AG10803 (cell line): ENCODE measurements at places on chromosomes 3 and 15.

DNA sequence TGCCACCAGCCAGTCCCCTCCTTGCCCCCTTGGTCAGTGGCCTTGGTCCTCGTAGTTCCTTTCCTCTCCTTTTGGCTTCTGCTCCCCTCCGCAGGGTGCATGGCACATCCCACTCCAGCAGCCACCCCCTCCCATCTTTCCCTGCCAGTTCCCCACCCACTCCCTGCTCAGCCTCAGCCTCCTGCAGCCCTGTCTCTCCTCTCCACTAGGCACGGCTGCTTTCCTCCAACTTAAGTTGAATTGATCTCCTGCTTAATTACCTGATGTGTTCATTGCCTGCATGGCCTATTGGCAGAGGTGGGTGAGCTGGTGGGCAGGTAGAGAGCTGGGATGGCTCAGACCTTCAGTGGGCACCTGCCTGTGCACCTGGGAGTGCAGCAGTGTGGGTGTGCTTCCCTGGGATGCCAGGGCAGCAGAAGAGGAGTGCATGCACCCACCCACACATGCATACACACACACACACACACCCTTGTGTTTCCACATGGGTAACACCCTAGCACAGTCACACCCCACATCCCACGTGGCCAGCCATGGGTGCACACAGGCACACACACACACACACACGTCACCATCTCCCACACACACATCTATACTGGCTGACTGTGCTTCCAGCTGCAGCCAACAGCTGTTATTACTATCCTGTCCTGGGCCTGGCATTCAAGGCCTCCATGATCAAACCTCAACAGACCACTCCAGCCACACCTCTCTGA is 30.9 kb downstream of the C3orf18 start:
- DNase-seq: peak; percentile 16

GRCh38 chr3:150703299-150703755 is 393 bp downstream of the ERICH6 start:
- DNase-seq: no peak

DNA sequence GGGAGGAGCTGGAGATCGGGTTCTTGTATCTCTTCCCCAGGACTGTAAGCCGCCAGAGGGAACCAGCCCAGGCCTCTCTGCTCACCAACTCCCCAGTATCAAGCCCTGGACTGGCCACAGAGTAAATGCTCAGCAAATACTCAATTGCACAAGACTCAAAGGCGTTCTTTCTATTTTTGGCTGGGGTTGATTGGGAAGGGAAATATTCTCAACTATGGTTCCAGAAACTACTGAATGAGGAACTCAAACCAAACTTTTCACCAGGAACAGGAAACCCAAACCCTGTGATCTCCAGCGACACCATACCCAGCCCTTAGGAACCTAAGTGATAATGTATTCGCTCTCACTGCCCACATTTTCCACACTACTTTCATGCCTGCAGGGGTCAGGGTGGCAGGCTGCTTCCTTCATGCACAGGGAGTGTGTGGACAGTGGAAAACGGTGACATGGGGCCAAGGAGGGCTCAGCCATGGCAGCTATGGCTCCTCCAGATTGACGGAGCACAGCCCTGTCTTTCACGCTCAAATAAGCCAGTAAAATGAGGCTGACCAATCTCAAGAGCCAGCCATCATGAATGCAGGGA is 124.7 kb upstream of the RAD18 start:
- DNase-seq: no peak

DNA sequence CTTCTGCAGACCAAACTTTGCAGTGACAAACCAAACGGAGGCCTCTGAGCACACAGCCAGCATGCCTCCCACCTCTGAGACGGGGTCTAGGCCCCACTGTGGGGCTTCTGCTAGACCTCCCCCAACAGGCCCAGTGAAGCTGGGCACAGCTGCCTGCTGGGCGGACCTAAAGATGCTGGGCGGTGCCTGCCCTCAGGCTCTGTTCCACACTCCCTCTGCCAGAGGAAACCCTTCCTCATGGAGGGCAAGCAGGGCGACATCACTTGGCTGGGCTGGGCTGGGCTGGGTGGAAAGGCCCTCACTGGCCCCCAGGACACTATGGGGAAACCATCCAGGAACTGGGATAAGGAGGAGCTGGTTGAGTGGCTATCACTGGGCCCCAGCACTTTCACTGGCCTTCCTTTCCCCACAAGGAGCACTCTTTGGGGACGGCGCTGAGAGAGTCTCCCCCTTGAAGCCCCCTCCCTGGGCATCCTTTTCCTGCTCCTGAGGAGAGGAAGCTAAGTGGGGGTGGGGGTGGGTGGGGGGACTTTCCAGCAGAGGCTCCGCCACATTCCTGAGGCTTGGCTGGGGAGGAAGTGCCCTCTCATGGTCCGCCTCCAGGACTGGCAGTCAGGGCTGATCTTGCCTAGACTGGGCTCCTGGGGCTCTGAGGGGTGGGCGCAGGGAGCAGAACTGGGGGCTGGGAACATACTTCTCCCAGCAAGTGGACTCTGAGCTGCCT is 98.1 kb upstream of the HACD2 start:
- DNase-seq: no peak

DNA sequence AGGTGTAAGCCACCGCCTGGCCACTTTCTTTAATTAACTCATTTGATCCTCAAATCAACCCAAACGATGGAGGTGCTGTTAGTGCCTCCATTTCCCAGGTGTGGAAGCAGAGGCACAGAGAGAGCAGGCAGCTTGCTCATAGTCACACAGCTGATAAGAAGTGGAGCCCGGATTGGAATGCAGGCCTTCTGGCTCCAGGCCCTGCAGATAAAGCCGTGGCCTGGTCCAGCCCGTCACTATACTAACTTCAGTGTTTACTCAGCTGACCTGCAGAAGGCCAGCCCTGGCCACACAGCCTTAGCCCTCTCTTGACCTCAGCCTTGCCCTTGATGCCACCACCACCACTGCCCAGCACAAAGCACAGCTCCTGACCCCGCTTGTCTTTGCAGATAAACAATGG is 116.7 kb downstream of the NUP210 start:
- no peak for DNase-seq

GRCh38 chr15:97989299-97989698 is 28.8 kb downstream of the ARRDC4 start:
- no peak for DNase-seq

- no peak for DNase-seq
These were observed 62.2 kb downstream of the DIPK2A start for GRCh38 chr3:144033863-144034262.

DNA sequence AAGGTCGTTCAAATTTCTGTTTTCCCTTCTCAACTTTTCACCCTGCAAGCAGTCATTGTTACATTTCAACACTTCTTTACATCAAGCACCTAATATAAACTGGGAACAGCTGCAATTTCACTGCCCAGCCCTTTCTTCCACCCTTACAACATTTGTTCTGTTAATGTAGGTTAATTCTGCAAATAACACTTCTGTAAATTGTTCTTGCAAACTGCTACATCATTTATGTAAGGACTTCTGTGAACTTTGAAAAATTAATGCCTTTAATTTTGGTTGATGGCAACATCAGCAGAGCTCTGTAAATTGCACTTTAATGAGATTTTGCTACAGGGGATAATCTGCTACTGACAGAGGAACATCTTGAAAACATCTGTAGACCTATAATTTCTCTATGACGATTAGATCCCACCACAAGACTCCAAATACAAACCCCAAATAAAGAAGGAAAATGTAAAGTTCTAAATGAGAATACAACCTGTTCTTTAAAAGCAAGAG is 93.5 kb downstream of the ZIC4 start:
- no peak for DNase-seq

DNA sequence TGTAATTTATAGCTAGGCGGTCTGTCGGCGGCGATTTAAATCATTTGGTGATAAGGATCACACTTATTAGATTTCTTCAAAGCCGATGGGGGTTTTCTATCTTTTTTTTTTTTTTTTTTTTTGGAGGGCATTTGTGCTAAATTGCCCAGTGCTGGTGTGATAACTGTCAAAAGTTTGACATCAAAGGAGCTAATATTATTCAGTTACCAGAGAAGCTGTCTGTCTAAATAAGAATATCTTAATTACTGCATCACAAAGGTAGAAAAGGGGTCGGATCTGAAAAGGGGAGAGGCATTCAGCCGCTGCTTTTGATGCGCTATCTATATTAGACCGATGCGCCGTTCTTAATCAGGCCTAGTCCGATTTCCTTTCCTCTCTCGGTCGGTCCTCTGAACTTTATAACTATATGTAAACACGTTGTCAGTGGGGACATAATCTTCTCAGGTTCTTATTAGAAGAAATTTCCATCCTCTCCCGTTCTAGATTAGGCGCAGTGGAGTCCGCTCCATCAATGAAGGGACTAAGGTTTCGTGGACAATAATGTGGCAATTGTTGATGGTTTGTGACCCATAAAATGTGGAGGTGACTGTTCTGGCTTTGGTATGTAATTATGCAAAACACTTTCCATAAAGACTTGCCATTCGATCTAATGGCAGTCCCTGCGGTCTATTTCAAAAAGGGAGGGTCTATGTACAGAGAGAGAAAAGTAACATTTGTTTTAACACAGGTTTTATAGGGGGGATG is 31.7 kb downstream of the NR2F2 start:
- DNase-seq: no peak

GRCh38 chr3:195931582-195932273 is 23.4 kb upstream of the TNK2 start:
- DNase-seq: no peak

- no peak for DNase-seq
These were observed 159.8 kb downstream of the B3GALNT1 start for GRCh38 chr3:160945336-160945735.

- DNase-seq: no peak
These were observed 6.3 kb upstream of the EIF5A2 start for GRCh38 chr3:170914690-170915089.

- DNase-seq: peak; percentile 43
These were observed 13.8 kb upstream of the POLR2M start for GRCh38 chr15:57692709-57693108.

DNA sequence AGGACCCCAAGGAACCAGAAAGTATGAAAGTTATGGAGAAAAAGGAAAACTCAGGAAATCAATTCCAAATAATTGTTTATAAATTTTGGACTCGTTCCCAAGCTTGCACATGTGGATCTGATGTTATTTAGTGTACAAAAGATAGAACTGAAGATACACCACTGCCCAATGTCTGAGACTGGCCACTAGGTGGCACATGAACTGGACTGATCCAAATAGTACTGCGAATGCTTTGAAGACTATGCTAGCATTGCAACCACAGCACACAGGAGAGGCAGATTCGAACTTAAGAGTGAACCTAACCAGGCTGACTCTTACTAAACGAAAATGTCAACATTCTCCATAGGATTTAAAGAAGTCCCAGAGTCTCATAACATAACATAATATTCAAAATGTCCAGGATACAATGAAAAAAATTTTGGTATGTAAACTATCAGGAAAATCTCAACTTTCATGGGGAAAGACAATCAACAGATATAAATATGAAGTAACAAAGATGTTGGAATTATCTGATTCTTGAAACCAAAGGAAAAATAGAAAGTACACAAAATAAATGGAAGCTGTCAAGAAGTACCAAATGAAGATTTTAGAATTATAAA is 596.7 kb downstream of the FGF12 start:
- DNase-seq: peak; percentile 6

- DNase-seq: no peak
These were observed 60.5 kb upstream of the TFRC start for GRCh38 chr3:196142202-196142956.

DNA sequence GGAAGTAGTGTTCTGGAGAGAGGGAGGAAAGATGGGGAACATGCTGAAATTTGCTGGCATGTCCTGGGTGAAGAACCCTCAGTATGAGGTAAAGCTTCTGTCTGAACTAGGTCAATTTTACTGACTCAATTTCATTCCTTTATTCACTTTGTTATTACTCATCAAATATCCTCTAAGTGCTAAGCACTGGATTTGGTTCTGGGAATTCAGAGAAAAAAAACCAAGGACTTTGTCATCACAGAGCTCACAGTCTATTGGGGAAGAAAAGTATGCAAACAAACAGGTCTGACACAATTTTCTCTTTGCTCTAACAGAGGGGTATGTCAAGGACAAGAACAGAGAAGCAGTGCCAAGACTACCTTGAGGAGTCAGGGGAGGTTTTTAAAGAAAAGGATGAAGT is 68.0 kb downstream of the TFG start:
- DNase-seq: peak; percentile 73

DNA sequence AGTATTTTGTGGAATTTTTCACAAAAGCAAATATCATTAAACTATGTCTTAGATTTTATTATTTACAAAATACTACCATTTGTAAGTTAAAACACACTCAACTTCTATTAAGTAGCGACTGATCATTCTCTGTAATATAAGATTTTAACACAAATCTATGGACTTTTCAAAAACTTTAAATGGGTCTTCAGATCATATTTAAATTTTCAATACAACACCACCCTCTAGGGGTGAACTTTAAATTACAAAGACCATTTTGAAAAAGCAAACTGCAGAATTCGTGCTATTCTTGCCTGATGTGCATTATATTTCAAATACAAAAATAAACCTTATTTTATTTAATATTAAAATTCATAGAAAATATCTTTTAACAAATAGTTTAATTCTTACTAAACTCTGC is 8.2 kb upstream of the VGLL4 start:
- DNase-seq: peak; percentile 43

GRCh38 chr3:29694331-29694730 is 413.5 kb downstream of the RBMS3 start:
- DNase-seq: peak; percentile 21

DNA sequence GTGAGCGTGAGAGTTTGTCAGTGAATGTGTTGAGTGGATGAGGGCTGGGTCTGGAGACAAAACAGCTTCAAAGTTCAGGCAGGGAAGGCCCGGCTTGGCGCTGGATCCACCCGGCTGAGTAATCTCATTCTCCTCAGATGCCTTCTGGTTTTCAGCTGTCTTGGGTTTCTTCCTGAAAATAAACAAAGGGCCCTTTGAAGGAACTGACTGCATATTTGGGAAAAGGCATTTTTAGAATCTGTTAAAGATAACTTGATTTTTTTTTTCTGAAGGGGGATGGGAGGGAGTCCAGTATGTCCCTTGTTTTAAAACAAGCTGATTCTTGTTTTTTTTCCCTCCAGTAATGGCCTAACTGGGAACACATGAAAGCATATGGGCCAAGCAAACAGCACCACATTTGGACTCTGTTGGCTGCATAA is 86.4 kb downstream of the TIGIT start:
- DNase-seq: peak; percentile 94

- DNase-seq: no peak
These were observed 109.2 kb upstream of the STRIT1 start for GRCh38 chr3:155402656-155403055.

GRCh38 chr3:179247289-179248015 is 3.5 kb downstream of the KCNMB3 start:
- DNase-seq: no peak

GRCh38 chr3:54949491-54950044 is 21.7 kb upstream of the LRTM1 start:
- DNase-seq: no peak

GRCh38 chr3:5633960-5634359 is 446.5 kb downstream of the EDEM1 start:
- DNase-seq: no peak
